ENCODE measurements at places on chromosomes 4 and X.

DNA sequence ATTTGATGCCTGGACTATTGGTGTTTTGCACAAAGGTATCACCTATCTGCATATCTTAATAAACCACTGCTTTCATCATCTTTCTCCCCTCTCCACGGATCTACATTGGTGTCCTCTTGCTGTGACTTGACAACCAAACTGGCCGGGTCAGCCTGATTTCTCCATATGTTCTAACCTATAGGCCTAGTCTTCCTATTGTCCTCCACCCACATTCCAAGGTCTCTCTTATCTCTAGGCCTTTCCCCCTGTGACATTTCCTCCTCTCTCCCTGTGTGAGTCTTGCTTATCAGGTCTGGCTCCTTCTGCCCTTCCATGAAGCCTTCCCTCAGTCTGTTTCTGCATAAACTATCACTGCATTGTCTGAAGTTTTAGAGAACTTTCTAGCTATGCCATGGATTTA is 33.7 kb downstream of the ARHGAP24 start:
- DNase-seq, result no peak

- DNase-seq, result no peak
These were observed 6.9 kb downstream of the SORCS2 start for GRCh38 chr4:7199129-7199725.

GRCh38 chr4:45745741-45746140 is 378.1 kb downstream of the GABRG1 start:
- no peak for DNase-seq

- no peak for DNase-seq
These were observed 3.6 kb downstream of the MECP2 start for GRCh38 chrX:154093965-154094364.

GRCh38 chr4:159823743-159824142 is 720.9 kb downstream of the RAPGEF2 start:
- no peak for DNase-seq

- no peak for DNase-seq
These were observed 127.3 kb upstream of the PACRGL start for GRCh38 chr4:20572976-20573375.

GRCh38 chr4:9988363-9988749 is 32.9 kb downstream of the SLC2A9 start:
- peak; percentile 36 for DNase-seq

DNA sequence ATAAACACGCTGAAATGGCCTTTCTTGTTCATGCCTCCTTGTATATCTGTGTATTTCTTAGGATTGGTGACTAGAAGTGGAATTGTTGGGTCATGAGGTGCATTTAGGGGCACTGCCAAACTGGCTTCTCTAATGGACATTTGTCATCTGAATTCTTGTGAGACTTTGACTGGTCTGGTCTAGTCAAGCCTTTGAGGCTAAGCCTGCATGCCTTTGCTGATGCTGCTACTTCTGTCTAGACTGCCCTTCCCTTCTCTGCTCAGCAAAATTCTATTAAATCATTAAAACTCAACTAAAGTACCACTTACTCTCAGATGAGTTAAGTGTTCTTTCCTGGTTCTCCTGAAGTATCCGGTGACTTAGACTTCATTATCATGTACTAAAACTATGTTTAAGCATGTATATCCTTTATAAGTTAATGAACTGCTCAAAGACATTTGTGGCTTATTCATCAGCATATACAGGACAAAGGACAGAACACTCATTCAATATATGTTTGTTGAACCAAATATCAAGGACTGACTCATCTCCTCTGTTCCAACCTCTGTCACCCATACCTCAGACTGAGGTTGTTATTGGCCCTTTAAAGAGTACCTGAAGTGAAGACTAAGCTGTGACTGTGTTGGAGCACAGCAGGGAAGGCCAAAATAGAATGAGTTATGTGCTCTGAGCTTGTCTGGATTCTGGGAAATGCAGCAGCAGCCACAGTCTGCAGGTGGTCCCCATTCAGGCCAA is 9.0 kb downstream of the TCEAL1 start:
- DNase-seq, result no peak

- DNase-seq, result no peak
These were observed 35.9 kb upstream of the CXorf38 start for GRCh38 chrX:40683245-40683644.

DNA sequence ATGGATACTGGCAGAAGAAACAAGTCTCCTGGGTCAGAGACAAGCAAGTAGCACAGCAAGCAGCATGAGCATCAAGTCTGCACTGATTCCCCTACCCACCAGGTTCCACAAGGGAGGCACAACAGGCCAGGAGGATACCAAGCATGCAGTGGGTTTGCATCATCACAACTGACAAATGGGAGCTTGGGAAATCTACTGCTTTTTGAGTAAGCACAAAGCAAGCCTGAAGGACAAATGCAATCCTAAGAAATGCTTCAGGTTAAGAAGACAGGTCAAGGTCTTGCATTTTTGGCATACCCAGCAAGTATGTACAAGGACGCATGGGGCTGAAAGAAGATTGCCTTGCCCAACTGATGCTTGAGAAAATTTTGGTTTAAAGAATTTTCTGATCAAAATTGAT is 279.6 kb downstream of the PDGFC start:
- no peak for DNase-seq

DNA sequence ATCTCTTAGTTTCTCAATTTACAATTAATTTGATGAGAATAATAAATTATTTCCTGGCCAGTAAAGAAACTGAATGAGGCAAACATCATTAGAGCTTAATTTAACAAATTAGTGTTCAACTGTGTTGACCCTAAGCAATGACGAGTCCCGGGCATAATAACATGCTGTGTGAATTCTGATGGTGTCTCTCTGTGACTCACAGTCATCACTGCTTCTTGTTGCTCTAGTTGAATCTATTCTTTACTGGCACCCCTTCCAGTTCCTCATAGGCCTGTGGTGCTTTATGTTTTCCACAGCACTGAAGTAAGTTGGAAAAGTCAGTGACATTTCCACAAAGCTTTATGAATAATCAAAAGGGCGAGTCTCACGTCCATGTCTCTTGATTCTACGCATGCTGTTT is 57.7 kb upstream of the SLC7A11 start:
- no peak for DNase-seq

GRCh38 chrX:136065044-136065671 is 79.9 kb downstream of the SLC9A6 start:
- DNase-seq, result peak; percentile 42

- no peak for DNase-seq
These were observed 243.7 kb downstream of the SPRY1 start for GRCh38 chr4:123640271-123640670.

DNA sequence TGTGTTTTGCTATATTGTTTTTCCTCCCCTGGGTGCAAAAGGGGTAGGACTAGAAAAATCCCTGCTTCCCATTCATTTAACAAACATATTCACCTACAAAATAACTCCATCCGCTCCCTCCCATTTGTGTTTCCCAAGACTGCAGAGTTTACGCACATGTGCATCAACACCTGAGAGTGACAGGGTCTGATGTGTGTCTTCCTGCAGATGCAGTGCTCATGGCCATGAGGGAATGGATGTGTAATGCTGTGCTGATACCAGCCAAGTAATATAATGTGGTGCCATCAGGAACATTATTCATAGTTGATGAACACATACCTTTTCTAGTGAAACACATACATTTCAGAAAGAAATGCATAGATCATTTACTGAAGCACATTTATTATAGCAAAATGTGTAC is 83.2 kb downstream of the CXXC4 start:
- no peak for DNase-seq

GRCh38 chrX:153875391-153876111 is 10.4 kb downstream of the L1CAM start:
- peak; percentile 24 for DNase-seq

- DNase-seq, result no peak
These were observed 36.0 kb downstream of the TRIML1 start for GRCh38 chr4:188175288-188175687.

- DNase-seq, result no peak
These were observed 40.6 kb upstream of the NAP1L5 start for GRCh38 chr4:88738180-88738579.

DNA sequence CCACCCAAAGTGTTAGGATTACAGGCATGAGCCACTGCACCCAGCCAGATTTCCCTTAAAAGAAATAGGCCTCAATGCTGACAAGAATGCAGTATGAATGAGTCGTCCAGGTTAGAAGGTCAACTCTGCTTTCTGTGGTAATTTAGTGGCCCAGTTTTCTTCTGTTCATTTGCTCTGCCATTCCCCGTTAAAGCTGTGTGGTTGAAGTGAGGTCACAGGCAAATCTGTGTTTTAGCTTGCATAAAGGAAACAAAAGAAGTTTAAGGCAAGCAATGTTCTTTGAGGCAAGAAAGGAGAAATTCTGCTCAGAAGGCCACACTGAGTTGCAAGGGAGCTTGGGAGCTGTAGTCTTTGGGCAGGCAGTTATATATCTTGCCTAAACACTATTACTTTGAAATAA is 176.8 kb downstream of the LARP7 start:
- no peak for DNase-seq

- no peak for DNase-seq
These were observed 460.1 kb downstream of the NAF1 start for GRCh38 chr4:162706632-162707031.

- no peak for DNase-seq
These were observed 67.0 kb downstream of the TRMT44 start for GRCh38 chr4:8507624-8508023.

- DNase-seq, result no peak
These were observed 30.8 kb downstream of the SPINK2 start for GRCh38 chr4:56790691-56791091.

GRCh38 chr4:128347175-128347868 is 59.7 kb upstream of the PGRMC2 start:
- no peak for DNase-seq

- no peak for DNase-seq
These were observed 26.4 kb downstream of the ATG4A start for GRCh38 chrX:108117988-108118387.

DNA sequence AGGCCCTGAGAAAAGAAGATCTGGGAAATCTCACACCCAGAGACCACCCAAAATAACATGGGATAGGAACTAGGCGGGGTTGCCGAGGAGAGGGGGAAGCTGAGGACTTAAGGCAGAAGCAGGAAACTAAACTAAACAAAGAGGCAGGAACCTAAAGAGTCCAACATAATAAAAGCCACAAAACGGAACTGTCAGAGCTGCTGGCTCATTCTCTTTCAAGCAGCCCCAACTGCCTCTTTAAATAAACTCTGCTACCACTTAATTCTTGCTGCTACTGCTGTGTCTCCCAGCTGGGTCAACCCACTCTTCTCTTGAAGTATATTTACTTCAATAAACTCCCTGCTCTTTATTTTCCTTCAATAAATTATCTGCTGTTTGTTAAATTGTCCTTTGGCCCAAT is 44.5 kb downstream of the MAGEB16 start:
- no peak for DNase-seq

DNA sequence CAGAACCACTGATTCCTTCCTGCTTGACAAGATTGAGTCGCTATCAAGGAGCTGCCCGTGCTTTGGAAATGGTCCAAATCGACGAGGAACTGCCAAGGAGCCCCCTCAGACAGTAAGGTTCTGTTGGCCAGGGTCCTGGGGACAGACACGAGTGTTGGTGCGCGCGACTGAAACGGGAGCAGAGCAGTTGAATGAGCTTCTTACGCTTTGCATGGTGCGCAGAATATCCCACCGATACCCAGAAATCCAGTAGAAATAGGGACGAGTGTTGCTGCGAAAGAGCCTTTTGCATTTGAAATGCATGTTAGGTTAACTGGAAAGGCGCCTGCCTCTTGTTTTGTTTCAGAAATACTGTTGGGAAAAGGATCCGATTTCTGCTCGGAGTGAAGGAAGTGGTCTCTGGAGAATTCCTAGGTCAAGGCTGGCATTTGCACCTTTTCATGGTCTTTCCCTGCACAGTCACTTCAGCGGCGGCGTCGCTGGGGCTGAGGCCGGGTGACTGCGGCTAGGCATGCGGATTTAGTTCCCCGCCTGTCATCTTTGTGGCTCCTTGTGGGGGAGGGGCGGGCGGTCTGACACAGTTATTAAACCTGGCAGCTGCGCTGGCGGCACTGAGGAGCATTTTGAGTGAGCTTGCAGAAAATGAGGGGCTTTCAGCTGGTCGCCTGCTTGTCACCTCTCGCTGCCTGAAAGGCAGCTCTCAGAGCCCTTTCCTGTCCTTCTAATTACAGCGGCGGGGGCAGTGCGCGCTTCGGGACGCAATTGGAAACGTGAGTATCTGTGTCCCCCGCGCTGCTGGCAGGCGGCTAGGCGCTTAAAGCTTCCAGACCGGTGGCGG is 51.5 kb upstream of the TRIM2 start:
- DNase-seq, result peak; percentile 57

- DNase-seq, result no peak
These were observed 43.1 kb downstream of the CXXC4 start for GRCh38 chr4:104451573-104451972.

GRCh38 chr4:10296730-10297129 is 160.5 kb downstream of the ZNF518B start:
- no peak for DNase-seq

GRCh38 chr4:96356591-96357370 is 516.9 kb downstream of the PDHA2 start:
- no peak for DNase-seq

- DNase-seq, result no peak
These were observed 312.2 kb downstream of the GALNTL6 start for GRCh38 chr4:172125443-172125842.

DNA sequence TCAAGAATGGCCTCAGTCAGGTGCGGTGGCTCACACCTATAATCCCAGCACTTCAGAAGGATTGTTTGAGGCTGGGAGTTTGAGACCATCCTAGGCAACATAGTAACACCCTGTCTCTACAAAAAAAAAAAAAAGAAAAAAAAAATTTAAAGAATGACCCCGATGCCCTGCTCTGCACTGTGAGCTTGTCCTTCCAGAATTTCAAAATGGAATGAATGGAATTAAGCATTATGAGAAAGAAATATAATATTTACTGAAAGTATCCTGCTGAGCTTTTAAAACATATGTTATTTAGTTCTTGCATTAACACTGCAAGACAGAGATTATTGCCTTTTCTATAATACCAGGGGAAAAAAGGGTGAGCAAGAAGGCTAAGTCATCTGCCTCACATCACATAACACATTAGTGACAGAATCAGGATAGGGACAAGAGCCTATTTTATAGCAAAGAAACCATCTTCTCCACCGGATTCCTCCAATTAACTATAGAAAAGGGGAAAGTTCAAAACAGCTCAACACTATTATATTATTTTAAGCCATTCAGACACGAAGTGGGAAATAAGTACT is 41.9 kb upstream of the GAB1 start:
- no peak for DNase-seq

DNA sequence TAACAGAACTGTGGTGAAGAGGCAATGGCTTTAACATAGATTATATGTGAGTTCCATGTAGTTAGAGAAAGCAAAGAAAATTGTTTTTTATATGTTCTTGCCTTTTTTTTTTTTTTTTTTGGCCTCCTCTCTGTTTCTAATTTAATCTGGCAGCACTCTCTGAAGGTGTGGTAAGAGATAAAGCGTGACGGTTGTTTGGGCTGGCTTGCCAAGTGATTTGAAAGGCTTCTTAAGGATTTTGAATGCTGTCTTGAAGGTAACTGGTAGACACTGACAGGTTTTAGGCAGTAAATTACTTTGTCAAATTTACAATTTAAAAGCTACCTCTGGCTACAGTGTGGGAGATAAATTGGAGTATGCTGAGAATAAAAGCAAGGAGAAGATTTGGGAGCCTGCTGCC is 269.3 kb upstream of the HS3ST1 start:
- DNase-seq, result no peak

GRCh38 chr4:6788123-6788522 is 5.6 kb downstream of the KIAA0232 start:
- DNase-seq, result no peak

- DNase-seq, result no peak
These were observed 23.5 kb upstream of the CA5B start for GRCh38 chrX:15714529-15714928.

GRCh38 chrX:82237328-82237727 is 1035.4 kb downstream of the SH3BGRL start:
- DNase-seq, result no peak
